ENCODE measurements at places on chromosomes 2 and 18. TPM values are rescaled to one million over a fixed set of nuclear protein-coding genes. Genes with fewer than 3 reads are reported as not detected.

CDK5R2 gene
- not detected for polyA plus RNA-seq

ADGRF3 gene
- polyA plus RNA-seq, result 0.12 TPM

C2orf42 gene
- 2.9 TPM for polyA plus RNA-seq

MARCO gene
- 1.9 TPM for polyA plus RNA-seq

CCL20 gene
- polyA plus RNA-seq, result 56.3 TPM

UCN gene
- 1.1 TPM for polyA plus RNA-seq

AGXT gene
- not detected for polyA plus RNA-seq

HS1BP3 gene
- polyA plus RNA-seq, result 12.2 TPM

LRRTM1 gene
- polyA plus RNA-seq, result 0.16 TPM

ABHD1 gene
- polyA plus RNA-seq, result 0.31 TPM

GKN1 gene
- 0.25 TPM for polyA plus RNA-seq

DNAH6 gene
- 0.06 TPM for polyA plus RNA-seq

EFR3B gene
- 0.12 TPM for polyA plus RNA-seq

CXCR1 gene
- polyA plus RNA-seq, result 0.08 TPM

DLX2 gene
- polyA plus RNA-seq, result not detected

ARHGEF33 gene
- 0.05 TPM for polyA plus RNA-seq

Data from esophagus (tissue), 2 donors.